ENCODE measurements at places on chromosomes 3 and 15. TPM values are rescaled to one million over a fixed set of nuclear protein-coding genes. Genes with fewer than 3 reads are reported as not detected.

SLC22A14 gene
- polyA plus RNA-seq, result 0.62 TPM

DNA sequence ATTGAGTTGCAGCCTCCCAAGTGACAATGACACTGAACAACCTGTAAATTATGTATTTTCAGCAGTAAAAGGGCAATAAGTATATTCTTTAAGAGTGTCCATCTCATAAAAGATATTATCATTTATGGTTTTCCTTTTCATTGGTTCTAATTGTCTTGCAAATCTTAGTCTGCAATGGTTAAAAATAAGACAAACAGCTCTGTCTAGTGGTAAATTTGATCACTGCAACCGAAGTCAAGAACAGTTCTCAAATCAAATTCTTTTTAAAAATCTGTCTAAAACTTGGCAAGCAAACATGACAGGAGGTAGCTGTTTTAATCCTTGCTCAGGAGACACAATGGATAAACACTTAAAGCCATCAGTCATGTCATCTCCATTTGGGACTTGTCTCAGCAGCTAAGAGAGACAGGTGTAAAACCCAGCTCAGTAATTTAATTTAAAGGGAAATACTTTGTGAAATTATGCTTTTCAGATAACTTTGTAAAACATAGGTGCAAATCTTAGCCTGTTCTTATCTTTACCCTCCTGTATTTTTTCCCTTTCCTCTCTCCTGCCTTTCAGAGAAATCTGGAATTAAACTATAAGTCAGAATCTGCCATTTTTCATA is 150.3 kb upstream of the ARHGEF26 start:
- DNase-seq, result peak; percentile 17

GRCh38 chr3:60743631-60744164 is 507.6 kb downstream of the FHIT start:
- peak; percentile 61 for DNase-seq

TBC1D2B gene
- 29.8 TPM for polyA plus RNA-seq

C3orf80 gene
- polyA plus RNA-seq, result 0.39 TPM

GRCh38 chr3:125611908-125612307 is 16.6 kb upstream of the OSBPL11 start:
- DNase-seq, result no peak

OR5K1 gene
- polyA plus RNA-seq, result not detected
